ENCODE measurements at places on chromosomes 12 and 14.

DNA sequence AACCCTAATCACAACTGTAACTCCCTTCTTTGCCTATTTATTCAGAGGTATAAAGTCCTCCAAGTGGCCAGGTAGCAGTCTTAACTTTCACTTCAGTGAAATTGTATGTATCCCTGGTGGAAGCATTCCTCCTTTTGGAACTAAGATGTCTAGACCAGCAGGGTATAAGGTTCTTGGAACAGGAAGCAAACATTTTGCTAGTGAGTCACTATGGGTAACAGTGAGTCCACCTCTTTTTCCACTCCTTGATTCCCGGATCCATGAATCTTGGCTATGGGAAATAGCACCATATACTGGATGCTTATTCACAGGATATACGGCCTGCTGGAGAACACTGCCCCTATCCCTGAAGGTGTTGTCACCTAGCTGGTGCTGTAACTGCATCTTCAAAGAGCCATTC lies 80.2 kb downstream of the KCNA5 start:
- no peak for DNase-seq

DNA sequence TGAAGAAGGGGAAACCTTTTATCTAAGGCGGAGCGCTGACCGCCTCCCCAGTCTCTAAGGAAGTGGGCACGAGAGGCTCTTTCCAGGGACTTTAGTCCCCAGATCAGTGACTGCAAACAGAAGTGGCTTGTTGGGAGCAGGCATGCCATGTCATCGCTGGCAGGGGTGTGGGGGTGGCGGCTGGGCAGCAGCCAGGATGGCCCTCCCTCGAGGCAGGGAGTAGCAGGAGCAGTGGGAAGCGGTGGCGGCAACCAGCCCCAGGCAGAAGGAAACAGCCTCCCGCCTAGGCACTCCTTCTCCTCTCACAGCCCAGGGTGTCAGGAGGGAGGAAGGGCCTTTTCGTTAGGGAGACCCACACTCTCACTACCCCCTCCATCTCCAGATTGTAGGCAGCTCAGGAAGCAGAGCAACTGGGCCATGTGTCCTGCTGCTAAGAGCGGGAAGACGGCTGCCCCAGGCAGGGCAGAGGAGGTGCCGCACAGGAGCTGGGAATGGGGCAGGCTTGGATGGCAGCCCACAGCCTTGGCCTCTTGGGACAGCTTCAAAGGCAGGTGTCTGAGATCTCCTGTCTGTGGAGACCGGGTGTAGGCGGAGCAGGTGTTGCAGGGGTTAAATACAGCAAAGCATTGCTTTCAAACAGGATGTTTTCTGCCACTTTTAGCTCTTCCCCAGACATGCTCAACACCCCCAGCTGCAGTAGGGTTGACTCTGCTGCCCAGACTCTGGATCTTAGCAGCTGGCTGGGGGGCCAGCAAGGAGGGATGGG lies 21.8 kb downstream of the VDR start:
- peak; percentile 80 for DNase-seq

- no peak for DNase-seq
Measured at GRCh38 chr12:9999016-9999415, at the start of gene CLEC1B. Gene CLEC1B (minus strand): TSS chr12:9999121. CDS start chr12:9999100, 21 bp downstream.

GRCh38 chr14:78074561-78074960 lies 95.6 kb upstream of the NRXN3 start:
- DNase-seq: no peak

GRCh38 chr14:81550001-81550637 lies 16.5 kb upstream of the SEL1L start:
- DNase-seq: no peak

DNA sequence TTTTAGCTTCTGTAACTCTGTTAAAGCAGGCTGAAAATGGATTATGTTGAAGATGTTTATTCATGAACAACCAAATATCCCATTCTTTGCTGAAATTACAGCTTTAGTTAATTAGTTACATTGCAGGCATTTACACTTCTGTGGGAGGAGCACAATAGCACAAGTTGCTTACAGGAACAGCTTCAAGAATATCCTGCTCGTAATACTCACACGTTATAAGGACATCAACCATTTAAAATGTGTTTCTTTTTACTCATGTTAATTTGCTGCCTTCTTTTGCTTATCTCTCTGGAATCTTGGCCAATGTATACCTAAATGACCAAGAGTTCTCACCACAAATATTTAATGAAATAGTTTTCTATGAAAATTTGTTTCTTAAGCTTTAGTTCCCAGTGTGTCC lies 305.2 kb upstream of the SYT1 start:
- DNase-seq: no peak

- no peak for DNase-seq
Measured at GRCh38 chr12:107544937-107545336, 140.7 kb upstream of the PWP1 start.

- DNase-seq: no peak
Measured at GRCh38 chr12:34287437-34287836, 265.1 kb downstream of the ALG10 start.

DNA sequence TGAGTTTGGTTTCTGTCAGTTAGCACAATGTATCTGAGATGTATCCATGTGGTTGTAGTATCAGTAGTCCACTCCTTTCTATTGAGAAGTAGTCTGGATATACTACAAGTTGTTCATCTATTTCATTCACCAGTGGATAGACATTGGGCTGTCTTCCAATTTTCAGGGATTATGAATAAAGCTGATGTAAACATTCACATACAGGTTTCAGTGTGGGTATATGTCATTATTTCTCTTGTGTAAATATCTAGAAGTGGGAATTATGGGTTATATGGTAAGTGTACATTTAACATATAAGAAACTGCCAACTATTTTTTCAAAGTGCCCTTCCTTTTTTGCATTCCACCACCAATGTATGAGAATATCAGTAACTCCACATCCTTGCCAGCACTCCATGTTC lies 35.9 kb downstream of the PHLDA1 start:
- no peak for DNase-seq

DNA sequence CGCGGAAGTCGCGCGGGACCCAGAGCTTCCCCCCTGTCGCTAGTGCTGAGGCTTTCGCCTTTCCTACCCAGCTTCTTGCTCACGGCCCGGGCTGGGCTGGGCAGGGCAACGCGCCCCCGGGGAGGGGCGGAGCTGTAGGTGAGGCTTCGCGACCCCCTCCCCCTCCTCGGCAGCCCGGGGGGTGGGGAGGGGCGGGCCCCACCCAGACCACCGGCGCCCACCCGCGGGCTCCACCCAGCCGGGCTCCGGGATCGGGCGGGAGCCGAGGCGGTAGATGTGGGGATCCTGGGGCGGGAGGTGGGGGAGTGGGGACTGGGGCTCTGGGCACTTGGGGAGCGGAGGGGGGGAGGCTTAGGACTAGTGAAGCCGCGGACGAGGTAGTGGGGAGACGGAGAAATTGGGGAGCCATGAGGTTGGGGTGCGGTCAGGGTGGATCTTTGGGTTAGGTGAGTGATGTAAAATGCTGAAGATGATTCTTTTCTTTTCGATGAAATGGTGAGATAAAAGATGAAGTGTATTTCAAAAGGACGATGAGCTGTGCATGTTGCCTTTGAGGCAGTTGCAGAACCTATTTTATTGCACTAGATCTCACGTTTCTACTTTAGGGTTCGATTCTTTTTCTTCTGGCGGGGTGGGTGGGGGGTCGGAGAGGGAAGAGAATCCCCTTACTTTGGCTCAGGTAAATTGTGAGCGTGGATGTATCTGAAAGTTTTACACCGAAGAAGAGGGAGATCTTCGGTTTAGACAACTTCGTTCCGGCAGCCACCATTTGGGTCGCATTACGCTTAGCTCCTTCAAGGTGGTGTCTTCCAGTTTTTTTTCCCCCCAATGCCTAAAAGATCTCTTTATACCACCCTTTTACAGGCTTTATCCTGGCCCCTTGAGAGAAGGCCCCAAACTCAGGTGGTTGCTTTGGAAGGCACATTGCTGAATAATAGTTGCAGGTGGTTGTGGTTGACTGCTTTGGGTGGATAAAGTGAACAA lies 619 bp downstream of the ERC1 start:
- DNase-seq: peak; percentile 31

DNA sequence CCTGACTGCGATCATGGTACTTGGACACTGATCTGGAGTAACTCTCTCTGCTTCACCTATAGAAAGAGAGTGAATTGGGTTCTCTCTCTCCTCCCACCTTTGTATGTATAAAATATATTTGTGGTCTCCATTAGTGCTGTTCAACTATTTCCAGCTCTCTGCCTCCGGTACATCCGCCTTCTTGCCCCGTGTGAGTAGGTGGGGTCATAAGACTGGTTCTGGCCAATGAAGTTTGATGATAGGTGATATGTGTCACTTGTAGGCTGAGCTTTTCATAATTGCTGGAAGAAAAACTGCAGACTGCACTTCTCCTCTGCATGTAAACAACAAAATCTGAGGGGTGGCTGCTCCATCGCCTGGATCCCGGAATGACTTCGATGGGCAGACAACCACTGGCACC lies 210.4 kb downstream of the EXOC5 start:
- DNase-seq: no peak

DNA sequence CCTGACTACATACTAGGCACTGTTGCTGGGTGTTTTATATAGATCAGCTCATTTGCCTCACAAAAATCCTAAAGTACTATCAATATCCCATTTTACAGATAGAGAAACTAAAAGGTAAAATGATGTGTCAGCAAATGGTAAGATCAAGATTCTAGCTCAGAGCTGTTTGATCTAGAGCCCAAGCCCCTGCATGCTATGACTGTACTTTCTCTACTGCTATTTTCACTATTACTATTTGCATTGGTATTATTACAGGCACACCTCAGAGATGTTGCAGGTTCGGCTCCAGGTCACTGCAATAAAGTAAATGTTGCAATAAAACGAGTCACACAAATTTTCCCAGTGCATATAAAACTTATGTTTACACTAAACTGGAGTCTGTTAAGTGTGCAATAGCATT lies 10.9 kb downstream of the ISCU start:
- DNase-seq: no peak

Data from large intestine (tissue), 12 donors.